ENCODE measurements at places on chromosomes 11 and 22.

- no peak for DNase-seq
Measured at GRCh38 chr11:94494126-94494680, 419 bp downstream of the ANKRD49 start.

- no peak for DNase-seq
Measured at GRCh38 chr11:13375798-13376197, 87.2 kb downstream of the BTBD10 start.

DNA sequence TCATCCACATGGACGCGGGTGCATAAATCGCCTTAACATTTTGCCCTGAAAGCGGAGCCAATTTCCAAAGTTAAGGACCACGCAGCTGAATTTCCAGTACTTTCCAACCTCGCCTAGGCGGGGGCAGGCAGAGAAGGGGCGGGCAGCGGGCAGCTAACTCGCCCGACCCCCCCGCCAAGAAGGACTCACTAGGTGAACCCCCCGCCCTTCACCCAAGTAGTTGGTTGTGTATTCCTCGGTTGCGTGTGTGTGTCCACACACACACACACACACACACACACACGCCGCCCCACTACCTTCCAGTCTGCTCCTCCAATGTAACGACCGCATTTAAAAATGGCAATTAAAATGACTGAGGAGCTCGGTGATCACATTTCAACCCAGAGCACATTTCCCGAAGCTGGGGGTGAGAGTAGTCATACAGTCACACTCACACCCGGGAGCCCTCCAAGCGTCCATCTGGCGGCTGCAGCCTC lies 1.4 kb downstream of the TENM4 start:
- DNase-seq, result no peak

GRCh38 chr22:42933485-42934091 lies 76.5 kb upstream of the ARFGAP3 start:
- peak; percentile 59 for DNase-seq

GRCh38 chr11:109845437-109845836 lies 247.8 kb upstream of the ZC3H12C start:
- no peak for DNase-seq

DNA sequence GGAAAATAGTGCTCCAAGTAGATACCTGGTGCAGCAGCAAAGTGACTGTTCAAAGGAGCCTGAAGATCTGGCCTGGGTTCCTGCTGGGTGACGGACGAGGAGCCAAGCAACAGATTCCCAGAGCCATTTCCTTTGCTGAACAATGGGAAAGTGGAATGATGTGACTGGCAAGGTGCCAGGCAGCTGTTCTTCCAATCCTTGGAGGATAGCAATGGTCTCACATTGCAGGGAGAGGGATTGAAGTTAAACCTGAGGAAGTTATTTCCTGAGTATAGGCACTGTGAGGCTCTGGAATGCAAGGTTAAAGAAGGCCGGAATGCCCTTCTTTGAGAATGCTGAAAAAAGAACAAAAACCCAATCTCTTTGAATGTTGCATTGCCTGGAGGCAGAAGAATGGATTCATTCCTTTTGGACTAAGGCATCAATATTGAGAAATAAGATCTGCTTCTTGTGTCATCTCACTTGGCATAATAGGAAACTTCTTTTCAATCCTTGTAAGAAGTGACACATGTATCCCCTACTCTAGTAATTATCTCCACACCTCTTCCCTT lies 223.8 kb downstream of the BLID start:
- DNase-seq, result no peak

DNA sequence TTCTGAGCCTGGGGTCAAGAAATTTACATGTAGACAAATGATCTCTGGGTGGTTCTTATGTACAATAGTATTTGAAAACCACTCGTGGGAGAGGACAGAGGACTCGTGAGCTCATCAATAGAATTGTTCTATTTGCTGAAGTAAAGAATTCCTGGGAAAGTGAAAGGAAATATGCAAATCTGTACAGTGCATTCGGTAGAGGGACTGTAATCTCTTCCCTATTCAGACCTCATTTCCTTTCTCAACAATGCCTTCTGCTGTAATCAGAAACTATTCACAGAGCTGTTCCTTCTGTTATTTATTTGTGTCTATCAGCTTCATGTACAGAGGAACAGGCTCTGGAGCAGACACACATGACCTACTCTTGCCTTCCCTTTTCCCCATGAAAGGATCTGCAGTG lies 709.4 kb upstream of the KIRREL3 start:
- DNase-seq, result no peak

- DNase-seq, result no peak
Measured at GRCh38 chr11:117704395-117705100, 92.5 kb downstream of the DSCAML1 start.

- no peak for DNase-seq
Measured at GRCh38 chr11:2542406-2542805, 97.6 kb downstream of the KCNQ1 start.

DNA sequence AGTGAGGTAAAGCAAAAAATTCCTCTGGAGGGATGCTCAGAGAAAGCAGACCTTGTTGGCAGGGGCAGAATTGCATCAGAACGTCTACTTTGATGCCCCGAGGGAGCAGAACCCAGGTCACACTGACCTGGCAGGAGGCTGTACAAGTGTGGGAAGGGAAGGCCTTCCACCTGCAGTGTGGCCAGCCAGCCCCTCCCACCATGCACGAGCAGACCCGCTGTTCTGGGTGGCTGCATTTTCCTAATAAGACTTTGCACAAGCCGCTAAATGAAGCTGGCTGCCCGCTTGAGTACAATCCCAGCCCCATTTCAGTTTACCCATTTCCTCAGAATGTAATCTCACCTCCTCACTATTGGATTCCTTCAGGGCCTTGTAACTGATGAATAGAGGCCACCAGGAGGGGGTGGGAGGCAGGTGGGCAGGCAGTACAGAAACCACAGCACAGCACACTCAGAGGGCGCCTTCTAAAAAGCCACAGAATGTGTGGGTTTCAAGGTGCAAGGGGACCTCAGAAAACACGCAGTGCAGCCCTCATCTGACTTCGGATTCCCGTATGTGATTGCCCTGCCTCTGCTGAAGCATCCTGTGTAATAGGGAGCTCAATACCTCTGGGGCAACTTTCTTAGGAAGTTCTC lies 316.6 kb downstream of the OPCML start:
- DNase-seq, result no peak

- DNase-seq, result no peak
Measured at GRCh38 chr11:74849525-74850391, 99.1 kb downstream of the XRRA1 start.

GRCh38 chr22:42833104-42833503 lies 24.0 kb downstream of the ARFGAP3 start:
- no peak for DNase-seq

DNA sequence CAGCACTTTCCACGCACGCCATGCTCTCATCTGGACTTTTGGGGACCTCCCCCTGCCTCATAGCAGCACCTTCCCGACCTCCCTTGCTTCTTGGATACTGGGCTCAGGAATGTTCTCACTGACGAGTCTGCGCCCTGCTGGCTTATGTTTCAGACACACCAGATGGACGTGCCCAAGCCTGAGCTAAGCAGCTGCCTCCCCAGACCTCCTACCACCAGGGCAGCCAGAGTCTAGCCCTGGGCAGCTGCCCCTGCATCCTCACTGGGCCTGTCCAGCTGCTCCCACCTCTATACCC lies 13.2 kb upstream of the RGL4 start:
- DNase-seq, result no peak

DNA sequence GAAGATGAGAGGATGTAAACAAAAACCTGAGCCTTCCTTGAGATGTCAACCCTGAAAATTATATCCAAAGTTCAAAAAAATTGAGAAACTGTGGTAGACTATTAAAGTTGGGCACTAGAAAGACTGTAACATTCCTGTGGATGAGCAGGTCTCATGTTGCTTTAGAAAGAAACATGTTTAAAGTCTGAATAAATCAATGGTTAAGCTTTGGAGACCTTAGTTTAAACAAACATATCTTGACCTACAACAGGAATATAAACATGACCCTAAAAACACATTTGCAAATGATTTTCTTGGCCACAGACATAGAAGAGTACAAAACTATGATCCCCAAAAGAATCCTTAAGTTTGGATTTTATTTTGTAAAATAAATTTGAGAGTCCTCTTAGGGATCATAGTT lies 38.1 kb upstream of the PCF11 start:
- DNase-seq, result no peak

DNA sequence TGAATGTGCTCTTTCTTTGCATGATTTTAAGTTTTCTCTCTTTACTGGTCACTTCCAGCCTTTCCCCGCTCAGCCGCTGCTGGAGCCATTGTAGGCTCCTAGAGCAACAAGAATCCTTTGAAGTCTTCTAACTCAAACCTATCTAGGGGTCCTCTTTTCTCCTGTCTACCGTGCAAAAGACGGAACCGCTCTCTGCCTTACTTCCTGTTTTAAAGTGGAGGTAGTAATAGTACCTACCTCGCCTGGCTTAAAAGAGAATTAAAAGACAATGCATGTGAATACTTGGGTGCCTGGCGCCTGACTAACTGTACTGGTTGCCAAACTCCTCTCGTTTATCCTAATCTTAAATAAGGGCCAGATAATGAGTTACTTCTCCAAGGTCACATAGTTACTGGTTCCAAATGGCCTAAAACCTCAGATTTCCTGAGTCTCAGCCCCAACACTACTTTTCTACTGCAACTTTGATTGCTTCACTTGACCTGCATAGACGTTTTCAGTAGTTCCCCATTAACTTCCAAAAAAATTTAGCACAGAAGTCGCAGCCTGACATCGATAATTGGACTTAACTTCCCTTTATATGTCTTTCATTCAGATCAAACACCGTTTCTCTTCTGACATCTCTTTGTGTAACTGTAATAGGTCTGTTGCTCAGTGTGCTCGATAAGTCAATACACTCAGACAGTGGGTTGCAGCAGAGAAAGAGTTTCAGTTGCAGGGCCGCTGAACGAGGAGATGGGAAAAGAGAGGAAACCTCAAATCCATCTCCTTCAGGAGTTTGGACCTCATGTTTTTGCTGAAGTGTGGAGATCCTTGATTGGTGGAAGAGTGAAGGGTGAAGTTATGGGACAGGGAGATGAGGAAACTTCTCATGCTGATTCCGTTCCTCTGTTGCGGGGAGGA lies 891 bp downstream of the SAMM50 start:
- DNase-seq, result no peak

DNA sequence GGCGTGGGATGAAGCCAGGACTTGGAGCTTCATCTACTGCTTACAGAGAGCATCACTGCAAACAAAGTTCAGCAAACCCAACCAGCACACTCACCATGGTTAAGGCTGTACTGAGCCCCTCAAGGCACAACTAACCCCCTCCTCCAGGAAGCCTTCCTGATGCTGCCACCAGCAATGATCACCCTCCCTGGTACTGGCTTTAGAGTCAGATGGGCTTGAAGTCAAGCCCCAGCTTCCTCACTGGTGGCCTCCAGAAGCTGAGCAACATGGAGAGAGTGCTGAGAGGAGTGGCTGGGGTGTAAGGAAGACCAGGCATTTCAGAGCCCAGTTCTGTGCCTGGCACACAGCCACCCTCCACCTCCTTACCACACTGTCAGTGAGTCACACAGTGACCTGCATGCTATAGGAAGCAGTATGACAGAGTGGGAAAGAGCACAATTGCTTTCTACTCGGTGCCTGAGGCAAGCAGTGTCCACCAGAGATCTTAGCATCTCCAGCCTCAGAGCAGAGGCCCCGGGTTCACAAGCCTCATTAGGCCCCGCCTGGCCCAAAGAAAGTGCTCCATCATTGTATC lies 24.7 kb upstream of the BAIAP2L2 start:
- DNase-seq, result no peak

DNA sequence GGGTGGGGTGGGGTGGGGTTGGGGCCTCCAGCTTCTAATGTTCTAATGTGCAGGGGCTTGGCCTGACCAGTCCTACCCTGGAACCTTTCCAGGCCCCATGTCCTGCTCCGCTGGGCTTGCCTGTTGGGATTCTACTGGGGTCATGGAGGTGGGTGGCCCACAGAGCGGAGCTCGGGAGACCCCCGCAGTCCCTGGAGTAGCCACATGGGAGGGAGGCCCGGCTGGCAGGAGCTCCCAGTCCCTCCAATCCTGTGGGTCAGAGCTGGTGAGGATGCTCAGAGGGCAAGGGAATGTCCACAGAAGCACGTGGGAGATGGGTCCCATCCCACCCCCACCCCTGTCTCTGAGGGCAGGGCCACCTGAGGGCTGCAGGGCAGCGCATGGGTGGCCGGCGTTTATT lies 2.9 kb downstream of the SEPTIN5 start:
- no peak for DNase-seq

GRCh38 chr11:27159335-27159679 lies 118.7 kb downstream of the BBOX1 start:
- no peak for DNase-seq

DNA sequence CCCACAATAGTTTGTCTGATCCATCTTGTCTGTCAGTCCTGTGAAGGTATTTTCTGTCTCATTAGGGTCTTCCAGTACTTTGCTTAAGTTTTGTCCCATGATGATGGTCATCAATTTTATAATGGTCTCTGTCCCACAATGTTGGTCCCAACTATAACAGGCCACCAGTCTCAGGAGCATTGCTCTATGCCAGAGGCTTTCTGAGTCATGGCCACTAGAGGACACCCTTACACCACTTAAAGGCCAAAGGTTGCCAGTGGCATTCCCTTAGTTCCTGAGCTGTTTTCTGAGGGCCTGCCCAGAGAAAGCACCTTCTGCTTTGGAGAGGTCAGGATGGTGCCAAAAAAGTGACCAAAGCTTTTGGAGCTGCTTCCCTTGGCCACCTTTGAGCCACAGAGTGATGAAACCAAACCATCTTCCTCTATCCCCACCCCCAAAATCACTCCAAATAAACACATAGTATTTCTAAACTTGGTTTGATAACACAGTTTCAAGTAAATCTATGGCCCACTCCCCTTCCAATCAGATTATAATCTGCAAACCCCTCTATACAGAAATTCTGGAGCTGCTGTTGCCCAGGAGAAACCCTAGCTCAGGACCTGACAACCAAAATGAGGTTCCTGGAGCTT lies 19.3 kb downstream of the EIF3F start:
- peak; percentile 44 for DNase-seq

GRCh38 chr11:61514050-61514917 lies 5.7 kb downstream of the LRRC10B start:
- DNase-seq, result no peak

DNA sequence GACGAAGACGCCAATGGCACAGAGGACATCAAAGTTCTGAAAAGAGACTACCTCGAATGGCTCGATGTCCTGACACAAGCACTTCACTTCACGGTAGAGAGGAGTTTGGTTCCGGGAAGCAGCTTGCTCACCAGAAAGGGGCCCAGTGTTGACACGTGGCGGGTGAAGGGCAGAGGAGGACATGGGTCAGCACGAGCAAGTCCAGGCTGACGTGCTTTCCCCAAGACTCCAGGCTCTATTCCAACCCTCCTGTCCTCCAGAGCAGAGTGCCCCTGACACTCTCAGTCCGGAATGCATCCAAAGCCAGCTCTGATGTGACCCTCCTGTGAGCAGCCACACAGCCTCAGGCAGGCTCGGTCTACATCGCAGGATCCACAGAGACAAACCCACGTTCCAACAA lies 77.5 kb upstream of the BID start:
- no peak for DNase-seq

GRCh38 chr11:131629925-131630540 lies 259.6 kb downstream of the NTM start:
- DNase-seq, result no peak

DNA sequence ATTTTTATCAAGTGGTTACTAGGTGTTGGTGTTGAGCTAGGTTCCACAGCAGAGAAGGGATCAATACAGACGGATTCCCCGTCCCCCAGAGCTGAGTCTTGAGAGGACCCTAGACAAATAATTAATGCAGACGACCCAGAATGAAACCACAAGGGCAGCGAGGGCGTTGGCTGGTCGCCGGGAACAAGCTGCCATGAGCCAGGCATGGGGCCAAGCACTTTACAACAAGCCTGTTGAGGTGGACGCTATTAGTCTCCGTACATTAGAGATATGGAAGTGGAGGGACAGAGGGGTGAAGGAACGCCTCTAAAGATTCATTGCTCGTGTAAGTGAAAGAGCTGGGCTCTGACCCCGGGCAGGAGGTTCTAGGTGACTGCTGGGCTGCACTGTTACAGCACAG lies 77.1 kb upstream of the EIF3D start:
- no peak for DNase-seq
